ENCODE measurements at places on chromosomes 12 and 14.

DNA sequence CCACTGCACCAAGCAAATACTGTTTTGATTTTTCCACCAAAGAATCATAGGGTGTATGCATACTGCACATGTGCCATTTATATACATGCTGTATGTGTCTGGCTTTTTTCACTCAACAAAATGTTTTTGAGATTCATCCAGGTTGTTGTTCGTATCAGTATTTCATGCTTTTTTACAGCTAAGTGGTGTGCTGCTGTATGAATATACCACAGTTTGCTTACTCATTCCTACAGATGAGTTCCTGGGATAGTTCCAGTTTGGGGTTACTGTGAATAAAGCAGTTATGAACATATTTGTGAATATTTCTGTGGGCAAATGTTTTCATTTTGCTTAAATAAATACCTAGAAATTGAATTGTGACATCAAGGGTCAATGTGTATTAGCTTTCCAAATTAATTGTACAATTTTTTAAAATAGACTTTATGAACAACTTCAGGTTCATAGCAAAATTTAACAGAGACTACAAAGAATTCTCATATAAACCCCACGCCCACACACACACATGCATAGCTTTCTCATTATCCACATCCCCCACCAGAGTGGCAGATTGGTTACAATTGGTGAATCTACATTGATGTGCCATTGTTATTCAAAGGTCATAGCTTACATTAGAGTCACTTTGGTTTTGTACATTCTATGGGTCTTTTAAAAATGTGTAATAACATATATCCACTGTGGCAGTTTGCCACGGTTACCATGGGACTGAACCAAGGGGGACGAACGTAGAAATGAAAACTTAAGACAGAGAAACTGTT is 6.9 kb upstream of the KRT6A start:
- no peak for DNase-seq

DNA sequence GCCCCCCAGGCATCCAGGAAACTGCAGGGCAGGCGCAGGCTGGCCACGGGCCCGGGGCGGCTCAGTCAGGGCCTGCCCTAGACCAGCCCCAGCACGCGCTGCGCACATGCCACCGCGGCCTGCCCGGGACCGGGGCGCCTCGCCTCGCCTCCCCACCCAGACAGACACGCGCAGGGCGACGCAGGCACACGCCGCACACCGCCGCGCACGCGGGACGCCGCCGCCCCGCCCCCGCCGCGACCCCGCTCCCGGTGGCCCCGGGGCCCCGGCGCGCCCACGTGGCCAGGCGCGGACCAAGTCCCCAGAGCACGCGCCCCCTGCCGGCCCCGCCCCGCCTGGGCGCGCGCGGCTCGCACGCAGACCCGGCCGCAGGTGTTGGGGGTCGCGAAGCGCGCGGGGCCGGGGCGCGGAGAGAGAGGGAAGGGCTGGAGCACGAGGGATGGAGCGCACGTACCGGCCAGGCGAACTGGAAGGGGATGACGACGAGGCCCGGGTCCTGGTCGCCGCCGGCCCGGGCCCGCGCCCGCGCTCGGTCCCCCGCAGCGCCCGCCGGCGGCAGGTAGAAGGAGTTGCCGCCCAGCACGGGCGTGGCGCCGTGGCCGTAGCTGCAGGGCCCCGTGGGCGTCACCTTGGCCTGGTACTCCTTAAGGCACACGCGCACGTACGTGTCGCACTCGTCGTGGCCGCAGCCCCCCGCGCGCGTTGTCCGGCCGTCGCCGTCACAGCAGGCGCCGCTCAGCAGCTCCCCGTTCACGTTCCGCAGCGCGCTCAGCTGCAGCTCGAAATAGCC is 1.1 kb downstream of the JAG2 start:
- no peak for DNase-seq

DNA sequence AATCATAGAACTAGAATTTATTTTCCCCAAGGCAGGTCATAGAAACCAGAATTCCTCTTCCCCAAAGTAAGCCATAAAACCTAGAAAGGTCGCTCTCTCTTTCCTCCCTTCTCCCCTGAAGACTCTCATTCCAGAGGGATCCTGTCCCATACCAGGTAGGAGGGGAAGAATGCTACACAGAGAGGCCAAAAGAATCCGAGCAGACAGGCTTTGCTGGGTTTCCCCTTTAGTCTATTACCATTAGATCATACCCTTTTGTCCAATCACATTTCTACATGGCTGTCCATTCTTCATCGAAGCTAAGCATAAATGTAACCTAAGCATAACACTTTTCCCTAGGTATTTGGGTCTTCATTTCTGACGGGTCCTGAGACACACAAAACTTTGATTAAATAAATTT is 204.5 kb downstream of the SPTSSA start:
- DNase-seq = no peak

- DNase-seq = no peak
Measured at GRCh38 chr12:132452596-132453350, 37.2 kb upstream of the FBRSL1 start.

- no peak for DNase-seq
Measured at GRCh38 chr12:91924827-91925226, 220.8 kb downstream of the BTG1 start.

DNA sequence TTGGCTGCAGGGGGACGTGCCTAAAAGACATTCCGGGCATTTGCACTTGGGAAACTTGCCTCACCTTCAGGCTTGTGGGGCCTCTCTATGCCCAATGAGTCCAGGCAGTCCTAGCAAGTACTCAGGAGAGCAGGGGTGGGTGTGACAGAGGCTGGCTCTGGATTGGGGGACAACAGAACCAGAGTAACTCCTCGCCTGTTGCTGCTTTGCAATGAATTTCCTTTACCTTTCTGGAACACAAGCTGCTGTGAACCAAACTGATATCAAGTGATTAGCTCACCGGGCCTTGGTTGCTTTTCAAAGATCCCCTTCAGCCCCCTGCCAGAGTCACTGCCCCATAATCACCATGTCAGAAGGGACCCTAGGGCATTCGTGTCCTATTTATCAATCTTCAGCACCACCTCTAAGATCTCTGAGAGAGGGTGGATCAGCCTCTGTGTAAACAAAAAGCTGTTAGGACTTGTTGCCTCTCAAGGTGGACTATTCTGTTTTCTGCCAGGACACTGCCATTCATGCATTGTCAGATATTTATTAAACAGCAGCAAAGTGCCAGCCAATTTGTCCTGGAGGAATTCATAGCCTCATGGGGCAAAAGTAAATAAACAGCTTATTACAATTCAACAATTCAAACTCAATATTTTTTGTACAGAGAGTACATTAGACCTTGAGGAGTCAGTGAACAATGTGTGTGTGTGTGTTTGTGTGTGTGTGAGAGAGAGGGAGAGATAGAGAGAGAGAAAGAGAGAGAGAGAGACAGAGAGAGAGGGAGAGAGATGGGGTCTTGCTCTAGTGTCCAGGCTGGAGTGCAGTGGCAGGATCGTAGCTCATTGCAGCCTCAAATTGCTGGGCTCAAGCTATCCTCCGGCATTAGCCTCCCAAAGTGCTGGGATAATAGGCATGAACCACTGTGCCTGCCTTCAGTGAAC is 11.3 kb downstream of the NFATC4 start:
- no peak for DNase-seq

DNA sequence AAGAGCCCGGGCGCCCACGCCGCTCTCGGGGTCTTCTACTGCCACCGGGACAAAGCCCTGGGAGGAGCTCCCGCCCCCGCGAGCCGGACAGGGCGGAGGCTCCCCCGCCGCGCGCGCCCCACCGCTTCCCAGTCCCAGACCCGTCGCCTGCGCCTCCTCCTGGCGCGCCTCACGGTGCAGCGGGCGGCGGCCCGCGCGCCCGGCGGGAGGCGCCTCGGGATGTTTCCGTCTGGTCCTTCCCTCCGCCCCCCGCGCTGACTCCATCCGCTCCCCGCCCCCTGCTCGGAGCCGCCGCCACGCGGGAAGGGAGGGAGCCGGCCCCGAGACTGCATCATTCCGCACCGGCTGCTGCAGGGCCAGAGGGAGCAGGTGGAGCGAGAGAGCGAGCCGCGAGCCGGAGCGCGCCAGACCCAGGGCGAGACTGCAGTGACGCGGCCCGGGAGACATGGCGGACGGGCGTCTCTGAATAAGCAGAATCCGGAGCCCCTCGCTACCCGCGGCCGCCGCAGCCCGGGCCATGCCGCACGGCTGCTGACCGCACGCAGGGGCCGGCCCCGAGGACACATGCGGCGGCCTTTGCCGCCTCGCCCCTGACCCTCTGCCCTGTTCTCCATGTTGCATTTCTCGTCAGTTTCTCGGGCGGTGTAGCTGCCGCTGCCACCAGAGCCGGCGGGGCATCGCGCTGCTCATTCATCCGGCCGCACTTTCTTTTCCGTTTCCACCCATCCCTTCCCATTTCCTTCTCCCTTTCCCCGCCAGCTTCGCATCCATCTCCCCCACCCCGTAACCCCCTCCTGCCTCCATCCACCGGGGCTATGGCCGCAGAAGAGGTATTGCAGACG is at the start of gene BICD1:
TSS of gene BICD1 (plus strand) at position 331 of the 842 bp plus-strand sequence. CDS start at position 816, 485 bp downstream.
- peak; percentile 48 for DNase-seq

- no peak for DNase-seq
Measured at GRCh38 chr14:96958057-96958456, 160.9 kb downstream of the VRK1 start.

GRCh38 chr12:92123780-92124688 is 21.6 kb downstream of the BTG1 start:
- no peak for DNase-seq

GRCh38 chr14:97878727-97879126 is 1081.5 kb downstream of the VRK1 start:
- no peak for DNase-seq

DNA sequence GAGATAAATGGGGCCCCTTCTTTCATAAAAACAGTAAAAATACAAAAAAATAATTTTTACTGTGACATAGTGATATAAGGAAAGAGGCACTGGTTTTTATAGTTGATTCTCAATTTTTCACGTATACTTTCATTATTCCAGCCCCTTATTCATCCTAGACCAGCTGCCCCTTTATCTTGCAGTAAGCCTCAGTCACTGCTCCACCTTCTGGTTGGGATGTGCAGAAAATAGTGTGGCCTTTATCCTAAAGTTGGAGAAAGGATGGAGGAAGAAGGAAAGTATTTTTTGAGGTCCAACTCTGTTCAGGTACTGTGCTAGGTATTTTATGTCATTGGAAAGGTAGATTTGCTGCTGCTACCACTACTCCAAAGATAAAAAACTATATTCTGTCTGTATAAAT is 172.7 kb downstream of the ANO6 start:
- DNase-seq = no peak

DNA sequence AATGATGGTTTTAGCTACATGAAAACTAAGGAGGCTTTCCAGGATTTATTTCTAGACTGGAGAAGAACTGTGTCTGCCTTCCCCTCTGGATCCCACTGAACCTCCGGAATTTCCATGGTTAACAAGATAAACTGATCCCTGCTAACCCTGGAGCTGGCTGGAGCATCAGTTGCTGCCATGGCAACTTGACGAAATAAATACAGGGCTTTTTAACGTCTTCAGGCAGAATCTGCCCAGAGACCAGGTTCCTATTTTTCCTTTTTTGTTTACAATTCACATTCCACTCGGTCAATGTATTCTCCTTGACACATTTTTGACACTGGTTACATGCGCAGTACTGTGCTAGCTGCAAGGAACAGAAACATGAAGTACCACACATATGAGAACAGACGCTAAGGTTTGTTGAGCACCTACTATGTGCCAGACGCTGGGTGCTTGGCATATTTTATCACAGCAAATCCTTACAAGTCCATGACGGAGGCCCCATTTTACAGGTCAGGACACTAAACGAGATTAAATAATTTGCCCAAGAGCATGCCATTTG is 1.7 kb downstream of the C14orf132 start:
- DNase-seq = no peak

DNA sequence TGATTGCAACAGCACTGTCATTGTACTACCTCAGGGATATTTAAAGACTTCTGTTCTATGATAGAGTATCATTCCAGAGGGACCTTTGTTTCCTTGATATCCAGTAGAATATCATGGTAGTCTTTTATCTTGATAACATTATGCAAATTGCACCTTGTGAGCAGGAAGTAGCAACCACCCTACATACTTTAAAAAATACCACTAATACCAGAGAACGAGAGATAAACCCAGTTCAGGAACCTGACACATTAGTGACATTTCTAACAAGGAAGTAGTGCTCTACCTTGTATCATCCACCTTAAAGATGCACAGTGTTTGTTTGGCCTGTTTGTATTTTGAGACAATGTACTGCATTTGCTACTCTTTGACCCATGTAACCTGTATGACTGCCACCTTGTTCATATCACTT is 8.8 kb upstream of the MAP4K5 start:
- DNase-seq = no peak

DNA sequence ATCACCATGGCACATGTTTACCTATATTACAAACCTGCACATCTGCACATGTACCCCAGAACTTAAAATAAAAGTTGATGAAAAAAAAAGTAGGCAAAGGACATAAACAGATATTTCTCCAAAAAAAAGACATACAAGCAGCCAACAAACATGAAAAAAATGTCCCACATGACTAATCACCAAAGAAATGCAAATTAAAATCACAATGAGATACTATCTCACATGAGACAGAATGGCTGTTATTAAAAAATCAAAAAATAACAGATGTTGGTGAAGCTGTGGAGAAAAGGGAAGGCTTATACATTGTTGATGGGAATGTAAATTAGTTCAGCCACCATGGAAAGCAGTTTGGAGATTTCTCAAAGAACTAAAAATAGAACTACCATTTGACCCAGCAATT is 68.0 kb upstream of the FAR2 start:
- DNase-seq = no peak

DNA sequence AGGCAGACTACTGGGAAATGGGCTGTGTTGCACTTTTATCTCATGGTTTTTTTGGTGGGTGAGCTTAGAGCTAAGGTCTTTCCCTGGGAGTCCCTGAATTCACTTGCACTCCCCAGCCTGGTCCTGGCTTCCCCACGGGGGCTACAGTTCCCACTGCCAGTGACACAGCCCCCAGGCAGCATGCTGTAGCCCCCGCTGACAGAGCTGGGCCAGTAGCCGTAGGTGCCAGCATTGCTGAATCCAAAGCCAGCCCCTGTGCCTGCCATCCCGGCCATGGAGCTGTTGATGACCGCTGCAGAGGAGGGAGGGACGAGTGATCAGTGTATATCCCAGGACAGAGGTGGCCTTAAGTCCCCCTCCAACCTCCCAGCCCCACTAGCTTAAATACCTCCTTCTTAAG is 6.9 kb upstream of the KRT72 start:
- no peak for DNase-seq

- DNase-seq = no peak
Measured at GRCh38 chr12:109632342-109632741, 58.7 kb downstream of the MVK start.

DNA sequence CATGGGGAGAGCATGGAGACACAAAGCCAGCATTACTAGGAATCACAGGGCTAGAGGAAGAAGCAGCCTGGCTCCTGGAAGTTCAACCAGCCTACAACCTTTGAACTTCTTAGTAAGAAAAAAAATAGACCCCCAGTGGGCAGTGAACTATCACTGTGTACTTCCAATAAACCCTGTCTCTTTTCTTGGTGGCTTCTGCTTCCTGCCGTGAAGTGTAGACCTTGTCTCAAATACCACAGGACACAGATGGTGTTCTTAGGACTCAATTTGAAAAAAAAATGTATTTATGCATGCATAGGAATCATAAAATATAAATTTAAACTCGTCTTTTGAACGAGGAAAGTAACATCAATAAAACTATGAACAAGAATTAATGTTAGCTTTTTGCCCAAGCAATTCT is 3.6 kb upstream of the PTGER2 start:
- no peak for DNase-seq
